Stimulated activated CD4-positive, alpha-beta T cell treated with anti-CD3 and anti-CD28 coated beads, TNF-alpha, amount 100 ng/mL, for 4 hours (primary cell): ENCODE measurements at places on chromosomes 5 and 9.

DNA sequence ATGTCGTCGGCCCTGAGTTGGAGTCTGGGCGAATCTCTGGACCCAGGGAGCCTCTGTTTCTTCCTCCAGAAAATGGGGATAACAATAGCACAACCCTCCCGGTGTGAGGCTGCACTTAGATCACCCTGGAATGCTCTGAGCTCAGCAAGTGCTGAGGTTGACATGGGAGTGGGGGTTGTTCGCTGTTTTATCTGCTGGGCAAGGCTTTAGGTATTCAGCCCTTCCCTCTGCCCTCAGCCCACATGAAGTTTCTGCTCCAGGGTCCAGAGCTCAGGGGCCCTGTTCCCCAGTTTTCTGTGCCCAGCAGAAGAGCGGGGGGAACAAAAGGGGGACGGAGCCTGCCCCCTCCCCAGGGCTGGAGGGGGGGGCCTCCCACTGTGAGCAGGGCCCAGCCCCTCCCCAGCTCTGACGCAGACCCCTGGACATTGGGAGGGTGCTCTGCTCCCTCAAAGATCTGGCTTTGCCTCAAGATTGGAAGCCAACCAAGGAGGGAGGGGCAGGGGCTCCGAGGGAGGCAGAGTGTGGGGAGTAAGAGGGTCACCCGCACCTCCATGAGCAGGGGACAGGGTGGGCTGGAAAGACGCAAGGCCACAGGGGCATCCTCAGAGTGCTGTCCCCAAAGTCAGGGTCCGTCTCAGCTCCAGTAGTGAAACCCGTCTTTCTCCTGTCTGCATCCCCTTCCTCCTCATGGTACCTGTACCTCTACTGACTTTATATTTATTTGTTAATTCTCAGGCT is 215.6 kb downstream of the C9orf50 start:
- DNase-seq, result no peak

DNA sequence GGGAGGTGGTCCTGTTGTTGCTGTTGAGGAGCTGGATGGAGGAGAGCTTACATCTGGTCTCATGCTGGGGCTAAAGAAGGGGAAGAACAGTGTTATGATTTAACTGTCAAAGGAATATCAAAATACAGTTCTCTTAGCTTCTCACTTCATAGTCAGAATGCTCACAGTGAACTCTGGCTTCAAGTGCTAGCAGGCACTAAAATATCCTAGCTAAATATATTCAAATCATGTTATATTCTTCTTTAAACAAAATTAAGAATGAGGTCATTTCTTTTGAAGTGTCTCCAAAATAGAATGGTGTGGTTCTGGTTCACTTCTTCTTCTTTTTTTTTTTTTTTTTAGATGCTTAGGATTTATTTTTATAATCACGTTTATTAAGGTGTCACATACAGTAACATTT is 89.4 kb downstream of the NR3C1 start:
- no peak for DNase-seq

GRCh38 chr9:99486684-99487083 is 264.6 kb downstream of the SEC61B start:
- DNase-seq, result no peak

DNA sequence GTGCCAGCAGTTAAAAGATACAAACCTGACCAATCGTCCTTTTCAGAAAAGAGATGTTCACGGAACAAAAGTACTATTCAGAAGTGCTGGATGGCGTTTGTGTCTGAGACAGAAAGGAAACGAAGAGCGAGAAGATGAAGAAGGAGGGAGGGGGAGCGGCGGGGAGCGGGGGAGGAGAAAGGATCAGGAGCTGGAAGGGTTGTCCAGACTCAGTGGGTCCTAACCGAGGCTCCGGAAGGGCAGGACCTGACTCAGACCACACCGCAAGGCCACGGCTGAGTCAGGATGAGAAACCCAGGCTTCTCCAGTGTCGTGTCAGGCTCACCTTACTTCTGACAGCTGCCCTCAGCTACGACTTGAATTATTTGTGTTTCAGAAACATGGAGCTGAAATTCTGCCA is 46.2 kb downstream of the PAX5 start:
- no peak for DNase-seq

DNA sequence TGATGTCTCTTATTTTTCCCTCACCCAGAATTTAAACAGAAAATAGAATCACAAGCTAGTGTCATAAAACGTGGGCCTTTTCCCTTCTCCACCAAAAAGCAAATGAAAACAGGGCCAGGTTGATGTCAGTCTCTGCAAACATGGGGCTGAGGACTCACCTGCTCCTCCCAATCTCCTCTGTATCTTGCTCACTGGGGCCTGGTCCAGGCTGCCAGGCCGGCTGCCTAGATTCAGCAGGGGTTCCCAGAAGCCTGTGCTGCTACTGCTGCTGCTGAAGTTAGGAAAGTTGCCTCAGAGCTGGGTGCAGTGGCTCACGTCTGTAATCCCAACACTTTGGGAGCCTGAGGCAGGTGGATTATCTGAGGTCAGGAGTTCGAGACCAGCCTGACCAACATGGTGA is 84.3 kb downstream of the PCDH1 start:
- no peak for DNase-seq

DNA sequence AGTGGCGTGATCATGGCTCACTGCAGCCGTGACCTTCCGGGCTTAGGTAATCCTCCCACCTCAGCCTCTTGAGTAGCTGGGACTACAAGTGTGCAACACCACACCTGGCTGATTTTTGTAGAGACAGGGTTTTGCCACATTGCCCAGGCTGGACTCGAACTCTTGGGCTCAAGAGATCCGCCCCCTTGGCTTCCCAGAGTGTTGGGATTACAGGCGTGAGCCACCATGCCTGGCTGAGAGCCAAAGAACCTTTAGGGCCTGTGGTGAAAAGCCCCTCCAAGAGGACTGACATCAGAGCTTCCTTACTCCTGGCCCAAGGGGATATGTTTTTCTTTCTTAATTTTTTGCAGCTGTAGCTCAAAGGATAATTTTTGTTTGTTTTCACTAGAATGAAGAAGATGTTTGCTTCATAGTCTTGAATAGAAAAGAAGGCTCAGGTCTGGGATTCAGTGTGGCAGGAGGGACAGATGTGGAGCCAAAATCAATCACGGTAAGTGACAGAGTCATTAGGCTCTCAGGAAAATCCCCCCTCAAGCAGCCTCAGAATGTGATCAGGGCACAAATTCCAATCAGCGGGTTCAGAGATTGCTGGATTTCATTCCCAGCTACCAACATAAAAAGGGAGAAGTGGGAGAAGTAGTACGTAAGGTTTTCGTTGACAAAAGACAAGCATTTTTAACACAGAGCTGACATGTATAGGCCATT is 77.1 kb downstream of the GOLPH3 start:
- DNase-seq, result no peak

GRCh38 chr5:117657541-117657940 is 1082.9 kb upstream of the SEMA6A start:
- no peak for DNase-seq

DNA sequence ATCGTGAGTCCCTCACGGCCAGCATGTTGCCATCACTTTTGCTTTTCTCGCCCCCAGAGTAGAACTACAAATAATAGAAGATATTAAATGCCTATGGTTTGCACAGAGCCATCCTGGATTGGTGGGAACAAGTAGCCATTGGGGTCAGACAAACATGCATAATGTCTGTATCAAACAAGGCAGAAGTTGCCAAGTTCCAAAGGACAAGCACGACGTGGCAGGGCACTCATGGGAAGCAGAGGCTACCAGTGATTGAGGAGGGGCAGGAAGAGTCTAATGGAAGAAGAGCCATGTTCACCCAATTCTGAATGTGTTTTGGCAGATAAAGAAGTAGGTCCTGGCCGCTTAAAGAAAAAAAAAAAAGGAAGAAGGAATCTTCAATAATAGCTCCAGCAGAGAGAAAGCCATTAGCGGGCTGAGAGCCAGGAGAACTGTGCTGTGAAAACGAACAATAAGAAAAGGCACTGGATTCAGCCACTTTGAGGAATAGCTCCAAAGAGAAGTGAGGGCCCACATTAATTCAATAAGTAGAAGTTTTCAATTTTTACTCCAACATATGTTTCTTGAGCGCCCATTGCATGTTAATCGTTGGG is 153.7 kb upstream of the ADCY2 start:
- no peak for DNase-seq

DNA sequence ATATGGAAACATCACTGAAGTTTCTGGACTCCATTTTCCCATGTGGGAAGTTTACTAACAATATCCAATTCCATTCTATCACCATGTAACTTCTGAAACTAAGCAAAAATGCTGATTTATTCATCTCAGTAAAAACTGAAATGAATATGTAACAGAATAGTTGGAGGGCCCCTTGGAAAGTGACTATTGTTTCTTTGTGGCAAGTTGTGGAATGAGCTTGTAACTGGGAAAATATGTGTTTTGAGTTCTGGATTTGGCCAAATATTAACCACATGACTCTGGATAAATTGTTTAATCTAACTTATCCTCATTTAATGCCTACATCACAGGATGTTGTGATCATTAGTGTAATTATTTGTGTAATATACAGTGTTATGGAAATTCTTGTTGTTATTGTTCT is 619.3 kb downstream of the TLE4 start:
- DNase-seq, result no peak

DNA sequence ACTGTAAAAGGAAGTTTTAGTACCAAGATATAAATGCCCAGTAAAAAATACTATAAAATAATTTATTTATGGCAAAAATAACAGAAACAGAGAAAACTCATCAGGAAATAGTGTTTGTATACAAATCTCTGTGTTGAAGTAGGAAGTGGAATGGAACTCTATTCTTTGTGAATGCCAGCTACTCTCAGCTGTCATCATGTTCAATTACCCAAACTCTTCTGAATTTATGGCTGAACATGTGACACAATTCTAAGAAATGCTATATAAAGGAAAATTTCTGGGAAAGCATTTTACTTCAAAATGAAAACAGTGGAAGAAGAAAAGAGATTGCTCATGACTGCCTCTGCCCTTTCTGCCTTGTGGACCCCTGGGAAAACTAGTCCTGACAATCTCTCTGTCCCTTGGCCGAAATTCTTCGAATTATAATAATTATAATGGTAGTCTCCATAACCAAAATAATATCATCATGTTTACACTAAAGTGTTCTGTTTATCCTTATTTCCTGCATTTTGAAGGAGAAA is 522.3 kb upstream of the ST8SIA4 start:
- DNase-seq, result no peak

- DNase-seq, result no peak
Observed at GRCh38 chr9:38423973-38424843, at the start of gene IGFBPL1. Gene IGFBPL1, minus strand, starts transcription at chr9:38424454. Its CDS starts 30 bp downstream, at chr9:38424424.

- no peak for DNase-seq
Observed at GRCh38 chr5:25006237-25006636, 361.5 kb upstream of the CDH10 start.

GRCh38 chr5:137071931-137072330 is 427.2 kb downstream of the SPOCK1 start:
- no peak for DNase-seq

- no peak for DNase-seq
Observed at GRCh38 chr9:91712811-91713210, 237.2 kb downstream of the ROR2 start.

- peak; percentile 24 for DNase-seq
Observed at GRCh38 chr9:4298255-4299004, 1.4 kb downstream of the GLIS3 start.

- no peak for DNase-seq
Observed at GRCh38 chr5:109191153-109191558, 218.6 kb downstream of the PJA2 start.

DNA sequence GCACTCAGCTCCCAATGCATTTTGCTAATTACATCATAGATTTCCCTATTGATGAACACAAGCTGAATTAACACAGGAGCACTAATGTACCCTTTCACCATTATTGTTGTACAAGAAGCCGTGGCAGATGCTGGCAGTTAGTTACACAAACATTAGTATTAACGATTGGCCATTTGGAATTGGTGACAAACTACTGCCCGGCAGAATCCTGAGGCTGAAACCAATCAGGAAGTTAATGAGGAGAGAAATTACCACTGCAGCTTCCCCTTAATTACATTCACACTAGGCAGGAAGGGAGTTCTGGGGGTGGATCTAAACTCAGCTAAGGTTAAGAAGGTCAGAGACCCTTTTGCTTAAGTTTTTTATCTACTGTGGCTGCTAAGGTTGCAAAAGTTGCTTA is 9.6 kb upstream of the DMRT3 start:
- DNase-seq, result no peak

DNA sequence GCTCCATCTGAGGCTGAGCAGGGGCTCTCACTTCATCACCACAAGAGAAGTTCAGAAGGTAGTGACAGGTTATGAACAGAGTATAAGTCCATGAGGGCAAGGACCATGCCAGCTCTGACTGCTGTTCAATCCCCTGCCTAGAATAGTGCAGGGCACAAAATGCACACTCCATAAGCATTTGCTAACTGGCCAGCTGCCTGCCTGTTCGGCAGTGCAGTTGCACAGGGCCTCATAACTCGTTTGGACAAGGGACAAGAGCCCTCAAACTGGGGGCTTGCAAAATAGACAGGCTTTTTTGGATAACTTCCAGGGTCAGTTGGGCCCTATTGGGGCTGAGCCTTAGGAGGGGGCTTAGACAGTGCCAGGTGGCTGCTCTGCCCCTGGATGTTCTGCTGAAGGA is 21.1 kb downstream of the SPARC start:
- no peak for DNase-seq

- DNase-seq, result no peak
Observed at GRCh38 chr9:16180546-16180945, 627.7 kb downstream of the CCDC171 start.

DNA sequence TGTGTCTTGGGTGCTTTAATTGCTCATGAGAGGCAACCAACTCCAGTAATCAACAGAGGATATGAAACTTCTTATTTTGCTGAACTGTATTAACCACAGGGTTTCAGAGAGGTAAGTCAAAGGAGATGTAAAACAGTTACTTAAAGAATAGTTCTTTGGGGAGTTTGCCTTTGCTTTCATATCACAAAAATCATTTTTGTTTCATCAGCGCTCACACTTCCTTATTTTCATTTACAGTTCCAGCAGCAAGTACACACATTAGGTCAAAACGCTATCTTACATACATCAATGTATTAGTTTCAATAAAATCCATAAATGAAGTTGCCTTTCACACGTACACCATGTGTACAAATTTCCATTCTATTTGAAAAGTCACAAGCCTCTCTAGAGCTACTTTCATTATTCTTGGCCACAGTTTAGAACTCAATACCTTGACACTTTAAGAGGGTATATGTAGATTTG is 50.1 kb downstream of the ST8SIA4 start:
- no peak for DNase-seq

DNA sequence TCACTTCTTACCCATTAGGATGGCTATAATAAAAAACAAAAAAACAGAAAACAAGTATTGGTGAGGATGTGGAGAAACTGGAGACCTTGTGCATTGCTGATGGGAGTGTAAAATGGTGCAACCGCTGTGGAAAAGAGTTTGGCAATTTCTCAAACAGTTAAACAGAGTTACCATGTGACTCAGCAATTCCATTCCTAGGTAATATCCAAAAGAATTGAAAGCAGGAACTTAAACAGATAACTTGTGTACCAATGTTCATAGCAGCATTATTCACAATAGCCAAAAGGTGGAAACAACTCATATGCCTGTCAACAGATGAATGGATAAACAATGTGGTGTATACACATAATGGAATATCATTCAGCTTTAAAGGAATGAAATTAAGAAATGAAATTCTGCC is 28.9 kb downstream of the DCP2 start:
- DNase-seq, result no peak
